Stimulated activated CD4-positive, alpha-beta T cell treated with anti-CD3 and anti-CD28 coated beads, Interleukin-12 subunit alpha, Interleukin-12 subunit beta, amount 100 ng/mL, for 48 hours (primary cell): ENCODE measurements at places on chromosomes 13 and 19.

DNA sequence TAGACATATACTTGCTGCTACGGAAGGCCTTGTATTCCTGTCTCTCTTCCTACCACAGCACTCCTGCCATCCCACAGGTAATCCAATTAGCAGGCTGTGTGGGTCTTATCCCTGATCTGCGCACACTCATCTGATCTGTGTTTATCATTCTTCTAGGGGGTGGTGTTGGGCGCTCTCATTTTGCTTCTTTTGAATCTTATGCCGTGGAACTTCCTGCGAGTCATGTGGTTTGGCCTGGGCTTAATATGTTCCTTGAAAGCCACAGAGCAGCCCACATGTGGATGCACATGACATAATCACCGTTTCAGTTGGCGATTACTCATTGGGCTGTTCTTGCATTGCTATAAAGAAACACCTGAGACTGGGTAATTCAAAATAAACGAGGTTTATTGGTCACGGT, 7.5 kb downstream of the RASA3 start:
- peak; percentile 72 for DNase-seq

DNA sequence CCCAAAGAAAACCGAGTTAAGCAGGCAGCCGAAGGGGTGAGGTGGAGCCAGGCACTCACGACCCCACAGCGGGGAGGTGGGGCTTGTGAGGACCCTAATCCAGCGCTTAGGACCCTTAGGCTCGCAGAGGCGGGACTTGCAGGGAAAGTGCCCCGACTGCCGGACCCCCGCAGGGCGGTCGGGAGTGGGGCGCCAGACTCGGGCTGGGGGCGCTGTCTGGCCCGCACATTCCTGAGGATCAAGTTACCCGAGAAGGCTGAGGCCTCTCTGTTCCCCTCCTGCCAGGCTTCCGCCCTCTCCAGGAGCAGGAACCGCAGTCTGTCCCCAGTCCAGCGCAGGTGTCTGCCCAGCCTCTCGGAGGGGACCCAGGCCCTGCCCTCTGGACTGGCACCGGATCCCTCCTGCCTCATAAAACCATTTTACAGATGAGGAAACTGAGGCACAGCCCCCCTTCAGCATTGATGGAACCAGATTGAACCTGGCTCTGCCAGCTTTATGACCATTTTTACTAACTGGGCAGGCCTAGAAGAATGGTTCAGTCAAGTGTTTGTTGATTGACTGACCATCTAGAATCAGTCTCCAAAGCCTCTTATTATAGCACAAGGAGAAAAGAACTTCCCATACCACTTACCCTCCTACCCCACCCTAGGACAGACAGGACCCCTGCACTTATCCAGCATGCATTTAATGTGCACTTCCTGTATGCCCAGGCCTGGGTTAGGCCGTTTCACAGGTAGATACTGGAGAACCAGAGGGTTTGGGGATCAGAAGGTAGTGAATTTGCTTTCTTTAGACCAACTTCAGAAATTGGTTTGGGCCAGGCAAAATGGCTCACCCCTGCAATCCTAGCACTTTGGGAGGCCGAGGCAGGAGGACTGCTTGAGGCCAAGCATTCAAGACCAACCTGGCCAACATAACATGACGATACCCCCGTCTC, 6.7 kb upstream of the JUND start:
- no peak for DNase-seq

DNA sequence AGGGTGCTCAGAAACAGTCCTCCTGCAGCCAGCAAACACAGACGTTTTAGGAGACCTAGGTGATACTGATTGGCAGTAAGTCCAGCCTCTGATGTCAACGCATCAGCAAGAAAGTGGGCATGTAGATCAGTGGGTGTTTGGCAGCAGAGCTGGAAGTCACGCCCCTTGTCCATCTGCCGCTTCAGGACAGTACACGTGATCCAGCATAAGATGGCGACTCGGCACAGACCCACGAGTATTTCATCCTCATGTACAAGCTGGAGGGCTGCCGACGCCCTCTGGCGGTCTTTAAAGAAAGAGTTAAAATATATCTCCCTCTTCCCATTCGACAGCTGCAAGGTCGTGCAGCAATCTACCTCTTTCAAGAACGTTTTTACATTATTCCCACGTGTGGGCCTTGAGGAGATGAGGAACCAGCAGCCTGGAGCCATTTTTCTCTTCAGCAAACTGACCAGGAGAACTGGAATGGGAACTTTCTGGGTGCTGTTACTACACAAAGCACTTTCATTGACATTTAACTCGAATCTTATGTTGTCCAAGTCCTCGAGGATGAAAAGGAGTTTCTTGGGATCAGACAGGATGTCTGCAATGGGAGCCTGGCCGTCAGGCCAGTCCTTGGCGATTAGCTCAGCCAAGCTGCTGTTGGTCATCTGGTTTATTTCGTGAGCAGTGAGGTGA, 22.3 kb downstream of the NLRP11 start:
- DNase-seq: peak; percentile 29

GRCh38 chr13:29925457-29926097, 75.2 kb upstream of the UBL3 start:
- no peak for DNase-seq

GRCh38 chr13:23469951-23470421, 36.5 kb upstream of the SACS start:
- DNase-seq: no peak

DNA sequence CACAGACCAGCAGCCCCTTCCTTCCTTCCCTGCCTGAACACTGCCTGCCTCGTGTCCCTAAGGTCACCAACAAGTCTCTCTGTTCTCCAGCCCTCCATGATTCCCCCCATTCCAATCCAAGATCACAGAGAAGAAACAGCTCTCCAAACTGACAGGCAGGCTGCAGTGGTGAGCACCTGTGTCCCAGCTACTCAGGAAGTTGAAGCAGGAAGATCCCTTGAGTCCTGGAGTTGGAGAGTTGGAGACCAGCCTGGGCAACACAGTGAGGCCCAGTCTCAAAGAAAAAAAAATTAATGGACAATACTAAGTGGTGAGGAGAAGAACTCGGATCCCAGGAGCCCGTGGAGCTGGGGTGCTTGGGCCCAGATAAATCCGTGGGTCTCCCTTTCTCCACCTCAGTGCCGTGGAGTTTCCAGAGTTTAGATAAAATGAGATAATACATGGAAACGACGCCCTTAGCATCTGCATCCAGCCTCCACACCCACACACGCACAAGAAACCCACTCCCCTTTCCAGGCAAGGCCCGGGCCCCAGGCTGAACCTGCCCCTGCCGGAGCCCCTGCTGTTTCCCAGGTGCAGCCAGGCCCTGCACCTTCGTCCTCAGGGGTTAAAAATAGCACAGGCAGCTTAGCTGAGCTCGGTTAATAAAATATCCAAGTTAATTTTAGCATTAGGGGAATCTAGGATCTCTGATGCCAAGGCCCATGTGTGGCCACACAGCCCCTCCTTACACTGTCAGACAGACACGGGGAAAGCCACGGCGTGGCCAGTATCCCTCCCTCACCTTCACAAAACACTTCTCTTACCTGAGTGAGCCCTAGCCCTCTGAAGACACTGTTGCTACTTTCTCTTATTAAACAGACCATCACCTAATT, 4.7 kb downstream of the RASA3 start:
- DNase-seq: no peak

DNA sequence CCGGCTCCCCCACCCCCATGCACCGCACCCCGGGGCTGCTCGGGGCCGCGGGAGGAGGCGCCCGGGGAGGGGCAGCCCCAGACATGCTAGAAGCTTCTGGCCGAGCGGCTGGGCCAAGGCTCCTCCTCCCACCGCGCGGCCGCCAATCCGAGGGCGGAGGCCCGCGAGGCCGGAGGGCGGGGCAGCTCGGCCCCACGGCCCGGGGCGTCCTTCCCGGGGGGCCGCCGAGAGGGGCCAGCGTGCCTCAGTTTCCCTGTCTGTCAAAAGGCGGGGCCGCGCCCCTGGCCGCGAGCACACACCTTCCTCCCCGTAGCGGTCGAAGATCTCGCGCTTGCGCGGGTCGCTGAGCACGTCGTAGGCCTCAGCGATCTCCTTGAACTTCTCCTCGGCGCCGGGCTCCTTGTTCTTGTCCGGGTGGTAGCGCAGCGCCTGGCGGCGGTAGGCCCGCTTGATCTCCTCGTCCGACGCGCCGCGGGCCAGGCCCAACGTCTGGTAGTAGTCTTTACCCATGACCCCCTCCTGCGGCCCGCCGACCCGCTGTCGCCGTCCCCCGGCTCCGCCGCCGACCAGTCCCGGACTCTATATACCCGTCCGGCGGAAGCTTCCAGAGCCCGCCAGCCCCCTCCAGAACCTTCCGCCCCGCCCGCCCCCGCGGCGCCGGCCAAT, at the start of gene DNAJB1:
DNAJB1 (minus strand) TSS at position 558 of the 666 bp plus-strand sequence; CDS start at position 510, 48 bp downstream.
- DNase-seq: no peak

- DNase-seq: no peak
These were observed 285.9 kb downstream of the RFC3 start for GRCh38 chr13:34103854-34104253.
